ENCODE measurements at places on chromosomes 11 and 22.

- DNase-seq = no peak
Measured at GRCh38 chr11:38766796-38767195, 2168.8 kb upstream of the RAG2 start.

GRCh38 chr11:58562375-58562800, 13.3 kb downstream of the LPXN start:
- no peak for DNase-seq

- DNase-seq = no peak
Measured at GRCh38 chr22:39024519-39025308, 3.8 kb downstream of the APOBEC3D start.

- DNase-seq = no peak
Measured at GRCh38 chr11:2667940-2668339, 31.9 kb downstream of the KCNQ1OT1 start.

- DNase-seq = no peak
Measured at GRCh38 chr22:43042101-43042780, 27.3 kb upstream of the PACSIN2 start.

DNA sequence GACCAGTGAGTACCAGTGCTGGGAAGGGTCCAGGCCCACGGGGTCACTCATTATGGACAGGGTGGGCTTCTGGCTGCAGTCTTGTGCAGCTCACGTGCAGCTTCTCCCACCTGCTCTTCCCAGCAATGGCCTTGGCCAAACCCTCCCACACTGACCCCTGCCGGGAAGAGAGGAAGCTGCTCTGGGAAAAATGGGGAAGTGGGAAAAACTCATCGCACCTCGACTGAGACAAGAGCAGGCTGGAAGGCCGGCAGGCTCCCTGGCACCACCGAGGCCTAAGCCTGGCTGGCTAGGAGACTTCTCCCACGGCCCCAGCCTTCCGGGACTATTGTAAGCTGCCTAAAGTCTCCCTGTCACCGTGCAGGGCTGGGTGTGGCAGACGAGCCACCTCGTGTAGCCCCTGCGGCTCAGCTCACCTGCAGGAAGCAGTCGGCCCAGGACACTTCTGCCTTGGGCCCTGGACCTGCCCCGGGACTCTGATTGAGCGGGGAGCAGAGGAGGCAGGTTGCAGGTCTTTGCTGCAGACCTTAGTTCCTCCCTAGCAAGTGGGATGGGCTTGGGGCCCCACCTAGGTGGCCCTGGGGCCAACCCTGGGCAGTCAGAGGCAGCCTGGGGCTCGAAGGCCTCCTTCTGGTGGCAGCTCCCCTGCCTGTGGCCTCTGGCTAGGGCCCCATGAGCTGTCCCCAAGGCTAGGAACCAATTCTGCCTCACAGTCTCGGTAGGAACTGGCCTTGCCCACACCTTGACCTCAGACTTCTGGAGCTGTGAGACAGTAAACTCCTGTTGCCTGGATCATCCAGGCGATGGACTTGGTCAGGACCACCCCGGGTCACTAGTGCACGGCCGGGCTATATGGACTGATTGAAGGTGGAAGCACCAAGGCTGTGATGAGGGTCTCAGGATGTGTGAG, 23.1 kb downstream of the MRGPRG start:
- DNase-seq = no peak

GRCh38 chr11:44877571-44878497, 72.8 kb downstream of the TP53I11 start:
- DNase-seq = no peak

- no peak for DNase-seq
Measured at GRCh38 chr11:38582756-38583155, 1984.7 kb upstream of the RAG2 start.

- DNase-seq = no peak
Measured at GRCh38 chr11:122307476-122308035, 191.5 kb upstream of the BLID start.

DNA sequence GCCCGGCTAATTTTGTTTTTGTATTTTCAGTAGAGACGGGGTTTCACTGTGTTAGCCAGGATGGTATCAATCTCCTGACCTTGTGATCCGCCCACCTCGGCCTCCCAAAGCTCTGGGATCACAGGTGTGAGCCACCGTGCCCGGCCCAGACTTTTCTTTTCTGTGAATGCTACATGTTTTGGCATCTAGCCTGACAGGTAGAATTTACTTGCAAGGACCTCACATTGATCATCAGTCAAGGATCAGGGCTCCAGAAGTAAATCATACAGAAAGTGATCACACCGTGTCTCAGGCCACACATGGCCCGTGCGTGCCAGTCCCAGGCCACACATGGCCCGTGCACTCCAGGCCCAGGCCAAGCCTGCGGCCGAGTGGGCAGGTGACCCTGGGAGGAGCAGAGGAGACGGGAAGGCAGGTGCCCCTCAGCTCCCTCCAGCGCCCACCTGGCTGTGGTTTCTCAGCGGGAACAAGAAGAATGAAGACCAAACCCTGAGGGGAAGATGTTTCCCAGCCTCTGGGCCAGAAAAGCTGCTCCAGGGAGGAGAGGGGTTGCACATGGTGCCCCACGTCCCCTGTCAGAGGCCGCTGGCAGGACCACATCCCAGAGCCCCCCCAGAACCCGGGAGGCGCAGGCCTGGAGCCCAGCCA, 76.2 kb downstream of the BRD1 start:
- DNase-seq = no peak
